ENCODE measurements at places on chromosomes 1 and 21.

- DNase-seq: no peak
Observed at GRCh38 chr1:114517348-114517747, 6.3 kb upstream of the TRIM33 start.

- no peak for DNase-seq
Observed at GRCh38 chr1:236494586-236495466, 29.0 kb upstream of the LGALS8 start.

DNA sequence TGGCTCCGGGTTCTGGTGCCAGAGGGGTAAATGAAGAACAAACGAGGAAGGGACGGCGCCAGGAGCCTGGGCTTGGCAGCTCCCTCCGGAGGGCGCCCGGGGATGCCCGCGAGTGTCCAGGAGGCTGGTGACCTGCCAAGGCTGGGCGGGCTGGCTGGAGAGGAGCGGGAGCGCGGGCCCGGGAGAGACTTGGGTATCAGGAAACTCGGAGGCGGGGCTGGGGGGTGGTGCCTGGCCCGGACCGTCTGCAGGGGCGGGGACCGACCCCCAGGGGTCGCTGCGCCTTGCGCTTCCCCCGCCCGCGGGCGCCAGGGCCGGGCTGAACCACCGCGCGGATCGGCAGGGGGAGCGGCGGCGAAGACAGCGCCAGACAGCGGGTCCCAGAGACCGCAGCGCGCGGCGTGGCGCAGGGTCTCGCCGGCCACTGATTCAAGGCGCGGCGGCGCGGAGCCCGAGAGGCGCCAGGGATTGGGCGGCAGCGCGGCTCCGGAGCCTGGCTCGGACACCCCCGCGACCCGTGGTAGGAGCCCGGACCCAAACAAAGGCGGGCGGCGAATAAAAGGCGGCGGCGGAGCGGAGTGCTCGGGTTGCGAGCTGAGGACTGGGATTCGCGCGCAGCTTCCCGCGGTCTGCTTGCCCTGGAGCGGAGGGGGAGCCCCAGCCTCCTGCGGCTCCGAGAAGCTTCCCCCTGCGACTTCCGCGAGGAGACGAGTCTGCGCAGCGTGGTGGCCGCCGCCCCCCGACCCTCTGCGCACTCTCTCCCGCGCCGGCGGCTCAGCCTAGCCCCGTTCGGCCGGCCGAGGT is at the start of gene DISP3:
Gene DISP3, plus strand, starts transcription at position 585 of the 804 bp plus-strand sequence. CDS start 21,838 bp downstream, outside the sequence.
- peak; percentile 68 for DNase-seq

- DNase-seq: no peak
Observed at GRCh38 chr1:50783286-50783685, 176.8 kb downstream of the FAF1 start.

- DNase-seq: no peak
Observed at GRCh38 chr21:39022035-39022434, 161.2 kb downstream of the PSMG1 start.

GRCh38 chr1:11214698-11215380 is 25.7 kb downstream of the ANGPTL7 start:
- DNase-seq: no peak

DNA sequence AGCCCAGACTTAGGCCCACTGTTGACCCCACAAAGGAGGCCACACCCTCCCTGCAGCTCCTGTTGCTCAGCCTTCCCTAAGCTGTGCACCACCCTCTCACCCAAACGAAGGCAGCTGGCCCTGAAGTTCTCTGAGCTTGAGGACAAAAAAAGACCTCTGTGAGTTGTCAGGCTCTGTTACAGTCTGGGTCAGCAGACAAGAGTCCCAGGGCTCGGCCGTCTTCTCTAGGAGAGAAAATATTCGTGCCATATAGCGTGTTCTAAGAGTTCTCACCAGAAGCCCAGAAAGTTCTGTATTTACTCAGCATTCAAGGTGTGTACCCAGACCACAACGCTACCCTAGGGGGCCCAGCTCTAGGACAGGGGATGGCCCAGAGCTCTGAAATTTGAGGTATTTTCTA is 25.5 kb upstream of the LYST start:
- DNase-seq: no peak

- no peak for DNase-seq
Observed at GRCh38 chr21:32741336-32741735, 13.5 kb upstream of the SYNJ1 start.

DNA sequence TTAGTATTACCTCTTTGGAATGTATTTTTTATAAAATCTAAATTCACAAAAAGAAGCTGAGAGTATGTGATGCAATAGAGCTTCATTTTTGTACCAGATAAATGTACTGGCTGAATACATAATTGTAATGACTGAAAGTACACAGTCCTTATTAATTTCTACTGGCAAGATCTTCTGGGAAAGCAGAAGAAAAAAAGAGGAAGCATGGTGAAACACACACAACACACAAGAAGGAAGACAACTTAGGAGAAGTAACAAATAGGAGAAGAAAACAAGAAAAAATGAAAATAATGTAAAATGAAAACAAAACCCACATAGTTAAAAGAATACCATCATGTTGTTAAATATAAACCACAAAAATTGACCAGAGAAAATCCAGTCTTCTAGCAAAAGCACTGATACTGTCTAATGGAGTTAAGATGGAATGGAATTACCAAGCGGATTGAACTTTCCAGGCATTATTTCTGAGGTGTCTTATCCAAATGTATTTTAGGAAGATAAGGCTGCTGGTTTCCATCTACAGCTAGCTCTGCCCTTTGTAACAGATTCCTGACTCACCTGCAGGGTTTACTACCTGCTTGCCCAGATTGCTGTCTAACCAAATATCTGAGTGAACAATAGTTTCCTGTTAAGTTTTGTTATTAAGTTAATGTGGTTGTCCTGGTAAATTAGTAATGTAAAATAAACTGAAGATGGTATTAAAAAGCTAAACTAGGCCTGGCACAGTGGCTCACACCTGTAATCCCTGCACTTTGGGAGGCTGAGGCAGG is 4.5 kb upstream of the COP1 start:
- DNase-seq: no peak

- no peak for DNase-seq
Observed at GRCh38 chr1:116255486-116256285, 117.4 kb upstream of the ATP1A1 start.

DNA sequence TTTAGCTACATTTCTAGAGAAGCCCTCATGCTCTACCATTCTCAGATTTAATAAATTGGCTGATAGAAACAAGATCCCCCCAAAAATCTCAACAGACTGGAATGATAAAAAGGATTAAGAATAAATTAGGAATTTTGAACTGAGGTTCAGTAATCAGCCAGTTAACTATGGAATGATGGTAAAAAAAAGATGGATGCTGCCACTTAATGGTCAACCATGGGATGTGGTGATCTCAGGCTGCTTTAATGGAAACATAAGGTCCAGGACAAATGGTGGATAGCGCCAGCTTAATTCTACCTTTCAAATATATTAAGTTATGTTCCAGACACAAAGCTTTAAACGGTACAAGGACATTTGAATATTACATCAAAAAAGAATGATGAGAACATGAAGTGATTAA is 49.9 kb downstream of the CCN1 start:
- DNase-seq: no peak

DNA sequence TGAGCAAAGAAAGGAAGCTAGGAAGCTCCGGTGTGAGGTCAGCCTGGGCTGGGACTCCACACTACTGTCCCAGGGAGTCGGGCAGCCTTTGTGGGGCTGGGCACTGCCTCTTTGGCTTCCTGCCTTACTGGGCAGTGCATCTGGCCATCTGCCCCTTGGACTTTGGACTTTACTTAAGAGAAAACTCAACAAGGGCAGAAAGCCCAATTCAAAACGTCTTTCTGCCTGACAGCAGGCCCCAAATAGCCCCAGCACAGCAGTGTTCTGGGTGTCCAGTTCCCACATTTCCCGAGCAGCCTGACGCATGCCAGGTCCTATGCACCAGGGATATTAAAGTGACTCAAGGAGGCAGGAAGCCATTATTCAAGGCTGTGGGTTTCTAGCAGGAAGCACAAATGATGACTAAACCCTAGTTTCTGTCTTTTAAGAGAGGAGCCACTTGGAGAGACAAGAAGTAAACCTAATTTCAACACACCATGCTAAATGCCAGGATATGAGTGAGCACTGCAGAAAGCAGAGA is 37.9 kb upstream of the EDEM3 start:
- DNase-seq: no peak

- no peak for DNase-seq
Observed at GRCh38 chr1:186657481-186657880, 22.7 kb downstream of the PTGS2 start.

- no peak for DNase-seq
Observed at GRCh38 chr1:161033751-161034150, 5.0 kb downstream of the TSTD1 start.

GRCh38 chr1:223350361-223350908 is 13.5 kb downstream of the SUSD4 start:
- DNase-seq: no peak

DNA sequence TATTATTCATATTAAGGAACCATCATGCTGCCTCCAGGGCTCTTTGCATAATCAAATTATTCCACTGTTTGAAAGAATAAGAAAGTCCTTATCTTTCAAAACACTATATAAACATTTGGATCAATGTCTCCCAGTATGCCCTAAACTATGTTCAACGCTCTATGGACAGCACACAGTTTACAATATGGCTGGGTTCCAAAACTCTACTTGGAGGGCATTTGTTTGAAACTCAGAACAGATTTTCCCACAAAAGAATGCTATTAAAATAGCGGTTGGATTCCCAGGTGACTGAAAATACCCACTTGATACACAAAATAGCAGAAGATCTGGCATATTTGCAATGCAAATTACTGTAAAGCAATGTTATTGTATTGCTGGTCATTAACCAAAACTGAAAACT is 3.2 kb downstream of the HAO2 start:
- no peak for DNase-seq

- DNase-seq: no peak
Observed at GRCh38 chr21:29486306-29486807, 187.6 kb downstream of the BACH1 start.

DNA sequence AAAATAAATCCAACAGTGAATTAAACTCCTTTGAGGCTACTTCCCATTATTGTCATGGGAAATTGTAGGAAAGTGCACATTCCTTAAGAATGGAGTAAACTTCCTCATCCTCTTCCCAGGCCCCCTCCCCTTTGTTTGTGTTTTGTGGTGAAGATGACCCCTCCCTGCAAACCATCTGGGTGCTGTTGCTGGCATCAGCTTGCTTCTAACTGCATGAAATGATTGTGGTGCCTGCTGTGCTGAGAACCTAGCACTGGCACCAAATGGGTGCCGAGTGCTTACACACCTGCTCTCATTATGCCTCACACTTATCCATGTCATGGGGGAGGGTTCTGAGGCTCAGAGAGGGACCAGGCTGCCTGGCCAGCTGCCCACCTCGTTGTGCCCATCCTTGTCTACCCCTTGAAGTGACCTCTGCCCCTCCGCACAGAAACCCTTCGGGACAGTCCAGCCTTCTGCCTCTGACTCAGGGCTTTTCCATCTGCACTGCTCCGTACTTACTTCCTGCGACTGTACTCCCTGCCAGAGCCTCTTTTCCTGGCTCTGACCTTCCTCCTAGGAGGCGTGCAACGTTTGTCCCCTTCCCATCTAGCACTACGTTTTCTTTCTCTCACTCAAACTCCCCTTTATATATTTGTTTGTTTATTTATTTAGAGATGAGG is 30.6 kb downstream of the CAPN2 start:
- no peak for DNase-seq

DNA sequence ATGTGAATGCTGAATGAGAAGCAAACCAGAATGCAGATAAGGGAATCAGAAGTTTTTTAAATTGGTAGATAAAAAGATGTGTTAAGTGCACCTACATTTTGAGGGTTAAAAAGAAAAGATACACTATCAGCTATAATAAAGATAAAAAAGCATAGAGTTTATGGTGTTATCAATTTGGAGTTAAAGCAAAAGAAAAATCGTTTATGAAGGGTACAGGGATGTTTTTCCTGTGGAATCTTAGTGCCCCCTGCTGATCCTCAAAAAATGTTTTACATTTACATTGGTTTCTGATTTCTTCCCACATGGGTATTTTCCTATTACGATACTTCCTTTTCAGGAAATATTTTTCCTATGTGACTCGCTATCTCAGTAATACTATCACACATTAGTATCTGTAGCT is 293.5 kb downstream of the MRPL39 start:
- DNase-seq: no peak

DNA sequence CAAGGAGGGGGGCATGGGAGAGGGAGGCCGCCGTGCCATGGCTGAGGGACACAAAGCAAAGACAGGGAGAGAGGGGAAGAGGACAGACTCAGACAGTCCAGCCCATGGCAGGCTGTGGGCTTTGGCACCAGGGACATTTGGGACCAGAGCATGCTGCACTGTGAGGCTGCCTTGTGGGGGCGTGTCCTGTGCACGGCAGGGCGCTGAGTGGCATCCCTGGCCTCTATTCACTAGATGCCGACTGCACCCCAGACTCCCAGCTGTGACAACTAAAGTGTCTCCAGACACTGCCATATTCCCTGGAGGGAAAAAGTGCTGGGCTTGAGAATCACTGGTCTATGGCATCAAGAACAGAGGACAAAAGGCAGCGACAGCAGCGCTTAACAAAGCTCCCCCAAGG is 18.6 kb upstream of the PRDM15 start:
- no peak for DNase-seq

DNA sequence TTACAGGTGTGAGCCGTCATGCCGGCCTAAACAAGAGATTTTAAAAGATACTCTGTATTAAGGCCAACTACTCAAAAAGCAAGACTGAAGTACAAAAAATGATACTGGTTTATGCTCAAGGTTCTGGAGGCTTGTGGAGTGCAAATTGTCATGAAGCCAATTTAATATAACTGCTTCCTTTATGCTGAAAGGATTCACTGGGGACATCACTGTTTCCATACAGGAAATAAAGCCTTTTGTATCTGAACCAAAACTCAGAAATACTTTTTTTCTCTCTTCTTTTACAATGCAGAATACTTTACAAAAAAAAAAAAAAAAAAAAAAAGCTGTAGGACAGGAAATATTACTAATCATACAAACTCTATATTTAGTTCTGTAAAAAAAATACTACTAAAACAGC is 55.5 kb upstream of the CNN3 start:
- no peak for DNase-seq

GRCh38 chr1:113073479-113073950 is 517 bp downstream of the LRIG2 start:
- DNase-seq: no peak

DNA sequence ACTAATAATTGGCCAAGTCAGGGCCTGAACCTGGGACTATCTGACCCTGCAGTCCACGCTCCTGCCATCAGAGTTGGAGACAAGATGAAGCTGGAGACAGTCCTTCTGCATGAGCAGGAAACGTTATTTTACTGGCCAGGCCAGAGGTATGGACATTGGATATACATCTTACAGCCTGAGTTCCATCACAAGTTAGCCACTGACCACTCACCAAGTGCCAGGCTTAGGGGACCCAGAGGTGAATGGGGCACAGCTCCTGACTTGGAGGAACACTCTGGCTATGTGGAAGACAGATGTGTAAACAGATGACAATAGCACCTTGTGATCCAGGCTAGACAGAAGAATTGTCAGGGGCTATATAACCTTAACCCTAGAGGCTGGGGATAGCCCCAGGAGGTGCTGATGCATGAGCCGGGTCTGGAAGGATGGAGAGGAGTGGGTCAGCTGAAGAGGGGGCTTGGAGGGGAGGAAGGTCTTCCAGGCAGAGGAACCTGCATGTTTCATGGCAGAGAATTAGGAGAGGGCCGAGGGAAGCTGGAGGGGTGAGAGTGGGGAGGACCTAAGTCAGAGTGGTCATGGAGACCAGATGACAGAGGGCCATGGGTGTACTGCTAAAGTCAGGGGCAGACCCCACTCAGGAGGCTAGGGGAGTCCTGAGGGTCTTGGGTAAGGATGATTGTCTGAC is 52.5 kb upstream of the DMRTB1 start:
- no peak for DNase-seq

GRCh38 chr1:64111787-64112186 is 91.6 kb upstream of the UBE2U start:
- DNase-seq: no peak

Measured in NCI-H187 treated with DMSO at 0.1 percent for 48 hours (cell line).